ENCODE measurements at places on chromosomes 12 and 14.
A peak's percentile ranks its signal among the peaks of the same experiment; 100 is the strongest.

DNA sequence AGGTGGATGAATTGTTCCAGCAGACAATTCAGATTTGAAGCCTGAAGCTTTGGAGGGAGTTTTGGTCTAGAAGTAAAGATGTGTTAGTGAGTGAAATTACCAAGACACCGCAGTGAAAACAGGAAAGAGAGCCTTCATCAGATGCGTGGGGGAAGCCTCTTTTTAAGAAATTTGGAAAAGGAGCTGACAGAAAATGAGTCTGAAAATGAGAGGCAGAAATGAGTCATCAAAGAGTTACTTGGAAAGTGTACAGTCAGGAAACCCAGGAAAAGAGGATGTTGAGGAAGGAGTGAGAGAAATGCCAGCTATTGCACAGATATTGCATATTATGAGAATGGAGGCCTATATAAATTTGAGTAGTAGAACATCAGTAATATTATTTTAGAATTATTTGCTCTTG lies 520.7 kb downstream of the NRXN3 start:
- no peak for DNase-seq

GRCh38 chr14:105622329-105622955 lies 96.1 kb downstream of the TMEM121 start:
- no peak for DNase-seq

DNA sequence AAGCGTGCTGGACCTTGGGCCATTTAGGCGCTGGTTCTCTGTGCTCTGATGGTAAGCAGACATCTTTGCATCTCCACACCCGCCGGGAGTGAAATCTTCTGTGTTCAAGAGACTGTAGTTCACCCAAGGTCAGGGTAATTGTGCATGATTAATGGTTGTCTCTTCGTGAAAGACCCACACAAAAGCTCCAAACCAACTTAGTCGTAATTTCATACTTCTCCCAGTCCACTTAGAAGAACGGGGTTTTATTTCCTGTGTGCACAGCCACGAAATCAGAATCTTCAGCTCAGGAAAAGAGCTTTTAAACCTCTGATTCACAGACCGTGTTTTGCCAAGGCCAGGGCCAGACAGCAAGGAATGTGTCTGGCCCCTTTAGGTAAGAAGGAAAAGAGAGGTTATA lies 640.9 kb downstream of the MED13L start:
- DNase-seq = no peak

DNA sequence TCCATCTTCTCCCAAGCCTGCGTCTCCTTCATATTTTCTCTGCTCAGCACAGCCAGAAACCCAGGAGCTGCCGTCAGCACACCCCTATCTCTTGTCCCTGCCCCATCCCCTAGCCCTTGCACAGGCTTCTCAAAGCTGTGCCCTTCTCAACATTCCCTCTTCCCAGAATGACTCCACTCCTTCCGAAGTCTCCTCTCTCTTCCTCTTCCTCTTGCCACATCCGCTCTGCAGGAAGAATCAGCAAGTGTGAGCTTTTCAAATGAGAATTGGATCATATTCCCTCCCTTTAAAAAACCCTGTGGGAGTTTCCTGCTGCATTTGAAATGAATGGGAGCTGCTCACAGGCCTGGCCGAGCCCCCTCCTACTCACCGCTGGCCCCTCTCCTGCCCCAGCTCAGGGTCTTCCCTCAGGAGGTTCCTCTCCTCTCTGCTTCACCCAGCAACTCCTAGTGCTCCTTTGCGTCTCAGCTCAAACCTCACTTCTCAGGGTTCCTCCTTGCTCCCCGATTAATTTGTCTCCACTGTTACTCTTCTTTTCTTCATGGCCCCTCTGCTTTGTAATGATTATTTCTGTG lies 528.5 kb upstream of the CCDC196 start:
- no peak for DNase-seq

DNA sequence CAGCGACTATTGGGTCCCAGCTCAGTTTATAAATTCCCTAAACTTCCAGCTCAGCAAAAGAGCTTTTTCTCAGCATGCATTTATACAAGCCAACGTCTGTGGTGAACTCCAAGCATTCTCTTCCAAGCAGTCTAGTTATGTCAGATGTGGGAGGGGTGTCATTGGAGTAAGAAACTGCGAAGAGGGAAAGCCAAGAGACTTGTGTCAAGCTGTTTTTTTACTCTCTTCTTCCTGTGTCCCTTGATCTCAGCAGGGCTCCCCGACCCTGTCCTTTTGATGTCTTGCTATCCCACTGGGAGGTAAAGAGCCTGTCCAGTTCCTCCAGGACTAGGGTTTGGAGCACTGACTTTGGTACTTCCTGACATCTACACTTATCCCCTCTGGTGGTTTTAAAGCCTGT lies 69.0 kb downstream of the PPM1H start:
- no peak for DNase-seq

- DNase-seq = no peak
These were observed 178.8 kb downstream of the KTN1 start for GRCh38 chr14:55758796-55759195.

DNA sequence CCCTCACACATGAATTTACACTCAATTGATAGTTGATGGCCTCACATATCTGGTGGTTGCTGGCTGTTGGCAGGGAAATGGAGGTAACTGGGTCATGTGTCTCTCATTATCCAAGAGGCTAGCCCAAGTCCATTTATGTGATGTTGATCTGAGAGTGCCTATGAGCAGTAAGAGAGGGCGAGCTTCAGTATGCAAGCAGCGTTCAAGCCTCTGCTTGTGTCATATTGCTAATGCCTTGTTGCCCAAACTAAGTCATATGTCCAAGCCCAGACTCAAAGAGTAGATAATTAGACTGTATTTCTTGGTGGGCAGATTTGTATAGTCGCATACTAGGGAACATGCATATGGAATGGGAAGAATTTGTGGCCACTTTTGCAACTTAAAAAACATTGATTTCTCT lies 83.8 kb upstream of the DACT1 start:
- no peak for DNase-seq

- DNase-seq = no peak
These were observed 34.5 kb downstream of the VDR start for GRCh38 chr12:47870175-47870781.

- DNase-seq = no peak
These were observed 25.5 kb downstream of the BDKRB1 start for GRCh38 chr14:96281486-96281885.

- DNase-seq = no peak
These were observed 917.0 kb downstream of the LRFN5 start for GRCh38 chr14:42523666-42524065.

DNA sequence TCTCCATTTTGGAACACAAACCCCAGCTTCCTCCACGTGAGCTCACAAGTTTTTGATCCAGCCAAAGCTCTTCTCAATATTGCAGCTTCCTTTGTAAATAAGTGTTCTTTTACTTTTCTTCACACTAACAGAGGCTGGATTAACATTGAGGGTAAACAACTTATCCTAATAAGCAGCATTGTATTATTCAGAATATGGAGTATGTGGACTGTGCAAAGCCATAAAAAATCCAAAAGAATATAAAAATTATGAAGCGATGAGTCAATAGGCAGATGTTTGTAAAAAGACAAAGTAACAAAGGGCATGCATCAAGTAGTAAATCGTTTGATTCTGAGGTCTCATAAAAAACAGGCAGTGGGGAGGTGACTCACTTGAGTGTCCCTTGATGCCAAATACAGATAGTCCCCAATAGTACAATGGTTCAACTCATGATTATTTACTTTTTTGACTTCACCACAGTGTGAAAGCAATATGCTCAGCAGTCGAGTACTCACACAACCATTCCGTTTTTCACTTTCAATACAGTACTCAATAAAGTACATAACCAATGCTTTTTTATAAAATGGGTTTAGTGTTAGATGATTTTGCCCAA lies 23.1 kb upstream of the KCNK10 start:
- DNase-seq = no peak

DNA sequence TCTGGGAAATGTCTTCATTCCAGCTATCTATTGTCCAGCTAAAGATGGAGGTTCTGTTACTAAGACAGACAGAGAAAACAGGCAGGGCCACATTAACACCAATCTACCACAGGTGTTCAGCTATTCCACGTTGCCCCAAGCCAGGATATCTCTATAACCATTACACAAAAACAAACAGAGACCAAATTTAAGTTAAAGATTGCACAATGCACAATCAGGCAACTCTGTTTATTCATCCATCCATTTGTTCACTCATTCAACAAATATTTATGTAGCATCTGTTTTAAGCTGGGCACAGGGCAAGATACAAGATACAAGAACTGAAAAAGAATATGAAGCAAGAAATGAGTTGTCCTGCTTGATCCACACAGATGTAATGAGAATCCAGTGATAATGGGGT lies 629.0 kb downstream of the MED13L start:
- DNase-seq = no peak

GRCh38 chr12:124564971-124565491 lies 2.4 kb downstream of the NCOR2 start:
- DNase-seq = no peak

DNA sequence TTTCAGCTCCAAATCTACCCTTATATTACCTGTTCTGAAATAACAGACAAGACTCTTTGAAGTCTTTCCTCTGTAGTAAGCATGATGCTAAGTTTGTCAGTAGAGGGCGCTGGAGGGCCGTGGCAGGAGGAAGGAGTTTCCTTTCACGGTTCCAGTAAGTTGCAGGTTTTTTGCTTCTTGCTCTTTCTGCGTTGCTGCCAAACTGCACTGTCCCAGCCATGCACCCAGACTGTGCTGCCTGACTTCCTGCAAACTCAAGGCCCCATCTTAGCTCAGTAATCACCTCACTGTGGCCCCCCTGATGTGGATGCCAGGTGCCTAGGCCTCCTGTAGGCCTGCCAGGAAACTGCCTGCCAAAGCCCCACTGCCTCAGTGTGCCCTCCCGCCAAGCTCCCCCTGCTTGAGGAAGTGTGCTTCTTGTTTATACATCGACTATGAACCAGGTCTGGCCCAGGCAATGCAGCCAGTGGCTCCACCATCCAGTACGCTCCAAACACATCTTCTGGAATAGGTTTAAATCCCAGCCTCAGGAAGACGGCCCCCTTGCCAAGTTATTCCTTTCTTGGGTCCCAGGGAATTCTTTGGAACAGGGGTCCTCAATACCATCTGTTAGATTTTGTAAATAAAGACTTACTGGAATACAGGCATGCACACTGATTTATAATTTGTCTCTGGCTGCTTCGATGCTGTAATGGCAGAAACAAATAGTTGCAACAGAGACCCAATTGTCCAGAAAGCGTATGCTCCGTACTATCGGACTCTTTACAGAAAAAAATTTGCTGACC lies 193.7 kb upstream of the LRIG3 start:
- DNase-seq = peak; percentile 58

DNA sequence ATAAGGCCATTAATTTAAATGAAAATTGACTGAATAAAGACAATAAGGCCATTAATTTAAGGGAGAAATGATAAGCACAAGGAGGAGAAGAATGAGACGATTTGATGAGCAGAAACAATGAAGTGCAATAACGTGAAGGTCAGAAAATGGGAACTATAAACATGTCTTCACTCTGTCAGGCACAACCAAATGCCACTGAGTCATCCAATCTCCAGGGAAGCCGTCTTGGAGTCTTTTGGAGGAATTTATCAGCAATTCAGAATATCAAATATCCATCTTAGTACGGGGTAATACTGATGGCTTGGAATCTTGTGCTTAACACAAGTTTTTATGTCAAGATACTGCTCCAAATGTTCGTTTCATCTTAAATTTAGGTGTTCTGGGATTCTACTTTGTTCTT lies 159.9 kb downstream of the CAPZA3 start:
- DNase-seq = no peak

DNA sequence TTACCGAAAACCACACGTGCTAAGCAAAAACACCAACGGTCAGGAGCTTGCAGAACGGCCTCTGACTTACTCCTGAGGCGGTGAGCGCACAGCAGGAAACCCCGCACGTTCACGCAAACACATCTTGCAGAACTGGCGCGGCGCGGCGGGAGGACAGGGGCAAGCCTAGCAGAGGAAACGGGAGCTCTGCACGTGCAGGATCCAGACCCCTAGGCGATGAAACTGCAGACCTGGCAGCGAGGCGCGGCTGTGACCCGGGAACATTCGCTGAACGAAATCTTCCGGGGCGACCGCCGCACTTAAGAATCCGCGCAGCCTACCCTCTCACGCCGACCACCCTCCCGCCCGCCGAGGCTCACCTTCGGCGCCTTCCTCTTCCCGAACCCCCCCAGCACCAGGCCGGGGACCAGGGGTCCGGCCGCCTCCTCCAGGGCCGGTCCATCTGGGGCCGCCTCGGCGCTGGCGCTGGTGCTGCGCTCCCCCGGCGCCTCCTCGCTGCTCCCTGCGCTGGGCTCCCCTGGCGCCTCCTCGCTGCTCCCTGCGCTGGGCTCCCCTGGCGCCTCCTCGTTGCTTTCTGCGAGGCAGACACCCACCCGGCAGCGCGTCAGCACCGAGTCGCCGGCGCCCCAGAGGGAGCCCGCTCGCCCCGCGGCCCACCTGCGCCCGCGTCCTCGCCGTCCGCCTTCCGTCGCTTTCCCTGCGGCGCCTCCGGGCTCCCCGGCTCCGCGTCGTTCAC lies 615 bp downstream of the DDX51 start:
- peak; percentile 32 for DNase-seq

DNA sequence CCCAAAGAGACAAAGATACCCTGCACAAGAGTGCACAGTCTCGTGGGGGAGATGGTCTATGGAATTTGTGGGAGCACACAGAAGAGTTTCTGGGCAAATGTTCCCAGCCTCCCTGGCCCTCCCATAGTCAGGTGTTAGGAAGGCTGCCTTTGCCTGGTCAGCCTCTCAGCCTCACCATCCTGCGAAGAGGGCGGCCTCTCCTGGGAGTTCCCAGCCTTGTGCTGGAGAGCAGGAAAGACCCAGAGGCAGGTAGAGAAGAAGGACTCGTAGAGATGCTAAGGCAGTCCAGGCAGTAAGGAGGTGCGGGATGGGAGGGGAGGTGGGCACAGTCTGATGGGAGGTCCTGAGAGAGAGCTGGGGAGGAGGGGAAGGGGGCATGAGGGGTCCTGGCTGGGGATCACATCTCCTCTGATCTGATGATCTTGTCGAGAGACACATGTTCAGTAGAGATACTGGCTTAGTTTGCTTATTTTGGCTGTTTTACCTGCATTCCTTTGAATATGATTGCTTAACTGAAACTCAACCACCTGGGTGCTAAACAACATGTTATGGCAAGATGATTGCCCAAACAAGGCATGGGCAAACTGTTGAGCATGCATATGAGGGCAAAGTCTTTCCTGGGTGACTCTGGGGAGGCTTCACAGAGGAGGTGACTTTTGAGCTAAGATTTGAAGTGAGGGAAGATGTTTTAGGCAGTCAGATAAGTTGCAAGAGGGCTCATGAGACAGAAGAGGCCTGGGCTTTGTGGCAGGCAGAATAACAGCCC lies 10.5 kb downstream of the SERPINA6 start:
- no peak for DNase-seq

Measured in stimulated activated CD4-positive, alpha-beta T cell treated with anti-CD3 and anti-CD28 coated beads, Interleukin-1b, Interleukin-23, amount 100 ng/mL, for 48 hours (primary cell).